Pulmonary artery endothelial cell (primary cell): ENCODE measurements at places on chromosomes 7 and 10.

DNA sequence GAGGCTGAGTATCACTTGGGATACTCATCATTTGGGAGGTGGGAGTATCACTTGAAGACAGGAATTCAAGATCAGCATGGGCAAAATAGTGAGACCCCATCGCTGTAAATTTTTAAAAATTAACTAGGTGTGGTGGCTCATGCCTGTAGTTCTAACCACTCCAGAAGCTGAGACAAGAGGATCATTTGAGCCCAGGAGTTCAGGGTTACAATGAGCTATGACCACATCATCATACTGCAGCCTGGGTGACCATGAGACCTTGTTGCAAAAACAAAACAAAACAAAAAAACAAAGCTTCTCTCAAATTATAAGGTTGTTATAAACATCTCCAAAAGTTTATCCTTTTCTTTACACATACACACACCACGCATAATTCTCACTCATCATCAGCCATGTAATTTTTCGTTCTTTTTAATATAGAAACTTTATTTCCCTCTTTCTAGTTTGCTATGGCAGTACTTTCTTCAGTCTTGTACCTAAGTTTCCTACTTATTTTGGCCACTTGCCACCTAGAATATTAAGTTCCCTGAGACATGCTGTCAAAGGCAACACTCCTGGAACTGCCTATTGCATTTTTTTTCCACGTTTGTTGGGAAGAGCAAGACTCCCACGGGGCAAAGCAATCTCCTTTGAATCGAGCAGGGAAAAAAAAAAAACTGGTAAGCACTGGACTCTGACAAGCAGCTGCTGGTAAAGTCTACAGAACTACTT lies 37.1 kb downstream of the SKIDA1 start:
- no peak for DNase-seq

- no peak for DNase-seq
These were observed 72.4 kb upstream of the LOXL4 start for GRCh38 chr10:98340261-98340939.

GRCh38 chr10:78541481-78542140 lies 507.9 kb downstream of the RPS24 start:
- DNase-seq, result no peak

DNA sequence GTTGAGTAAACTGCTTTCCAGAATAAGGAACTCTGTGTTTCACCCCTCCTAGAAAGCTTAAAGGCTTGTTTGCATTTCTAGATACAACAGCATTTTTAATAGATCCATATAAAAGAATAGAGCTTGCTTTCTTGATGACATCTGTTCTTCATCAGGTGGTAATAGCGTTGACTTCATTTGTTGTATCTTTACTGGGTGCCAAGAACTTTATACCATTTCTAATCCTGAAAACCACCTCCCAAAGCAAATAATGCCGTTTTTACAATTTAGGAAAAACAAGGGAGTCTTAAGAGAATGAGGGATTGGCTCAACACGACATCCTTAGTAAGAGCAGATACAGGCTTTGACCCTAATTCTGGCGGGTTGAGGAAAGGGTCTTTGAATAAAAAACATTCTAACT lies 993.4 kb downstream of the TYW1 start:
- DNase-seq, result no peak

GRCh38 chr10:125156196-125156595 lies 4.2 kb downstream of the CTBP2 start:
- no peak for DNase-seq

DNA sequence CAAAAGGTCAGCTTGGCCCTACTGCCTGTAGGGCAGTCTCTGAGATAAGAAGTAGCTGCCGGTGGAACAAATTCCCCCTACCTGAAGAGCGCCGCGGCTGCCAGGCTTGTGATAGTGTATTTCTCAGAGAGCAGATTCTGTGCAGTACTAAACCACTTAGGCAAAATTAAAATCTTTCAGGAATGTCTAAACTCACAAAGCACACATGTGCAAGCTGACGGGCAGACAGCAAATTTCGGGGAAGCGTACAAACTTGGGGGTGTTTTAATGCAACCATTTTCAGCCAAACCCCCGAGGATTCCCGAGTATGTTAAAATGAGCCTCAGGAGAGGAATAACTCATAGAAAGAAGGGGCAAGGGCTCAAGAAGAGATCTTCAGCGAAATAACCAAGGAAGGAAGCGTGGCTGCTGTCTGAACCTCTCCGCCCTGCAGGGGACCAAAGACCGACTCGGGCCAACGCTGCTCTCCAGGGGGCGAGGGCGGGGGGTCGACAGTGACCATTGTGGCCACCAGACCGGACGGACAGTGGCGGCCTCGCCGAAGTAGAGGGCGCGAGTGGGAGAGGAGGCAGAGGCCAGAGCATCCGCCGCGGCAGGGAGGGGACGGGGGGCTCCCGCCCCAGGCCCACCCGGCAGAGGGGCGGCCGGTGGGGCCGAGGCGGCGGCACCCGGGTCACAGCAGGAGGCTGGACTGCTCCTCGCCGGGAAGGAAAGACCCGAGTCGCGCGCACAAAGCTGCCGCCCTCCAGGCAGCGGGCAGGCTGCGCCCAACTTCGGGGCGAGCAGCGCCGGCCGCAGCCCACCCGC lies 819 bp downstream of the HYCC1 start:
- no peak for DNase-seq
